ENCODE measurements at places on chromosomes 6 and 20.

- H3K4me3 ChIP-seq = no peak overlapping the region
- H3K4me1 ChIP-seq = no peaks in the 10 kb centered on the region
- H3K27me3 ChIP-seq = peaks cover 17% of the 10 kb centered on the region
- H3K36me3 ChIP-seq = no peaks in the 10 kb centered on the region
- DNase-seq = peak; percentile 47
Measured at GRCh38 chr6:134111062-134111677, 58.7 kb upstream of the SLC2A12 start.

GRCh38 chr6:134293659-134294161 lies 24.2 kb downstream of the SGK1 start:
- no peak for DNase-seq
- H3K4me3 ChIP-seq = no peak overlapping the region
- H3K36me3 ChIP-seq = no peaks in the 10 kb centered on the region
- H3K27ac ChIP-seq = no peak overlapping the region
- peaks cover 5% of the 10 kb centered on the region for H3K4me1 ChIP-seq

GRCh38 chr6:82842721-82843120 lies 222.9 kb downstream of the UBE3D start:
- no peak for DNase-seq
- H3K4me3 ChIP-seq = no peak overlapping the region

- no peak overlapping the region for H3K4me3 ChIP-seq
- no peak for DNase-seq
- no peak overlapping the region for H3K27ac ChIP-seq
- H3K27me3 ChIP-seq = no peaks in the 10 kb centered on the region
- H3K4me1 ChIP-seq = peaks cover 3% of the 10 kb centered on the region
Measured at GRCh38 chr6:15987569-15987968, 141.3 kb upstream of the MYLIP start.

GRCh38 chr6:35691027-35691824 lies 2.5 kb upstream of the FKBP5 start:
- H3K4me1 ChIP-seq = peaks cover 13% of the 10 kb centered on the region
- H3K36me3 ChIP-seq = no peaks in the 10 kb centered on the region
- no peak for DNase-seq
- H3K4me3 ChIP-seq = no peak overlapping the region
- H3K27ac ChIP-seq = no peak overlapping the region
- no peaks in the 10 kb centered on the region for H3K27me3 ChIP-seq

DNA sequence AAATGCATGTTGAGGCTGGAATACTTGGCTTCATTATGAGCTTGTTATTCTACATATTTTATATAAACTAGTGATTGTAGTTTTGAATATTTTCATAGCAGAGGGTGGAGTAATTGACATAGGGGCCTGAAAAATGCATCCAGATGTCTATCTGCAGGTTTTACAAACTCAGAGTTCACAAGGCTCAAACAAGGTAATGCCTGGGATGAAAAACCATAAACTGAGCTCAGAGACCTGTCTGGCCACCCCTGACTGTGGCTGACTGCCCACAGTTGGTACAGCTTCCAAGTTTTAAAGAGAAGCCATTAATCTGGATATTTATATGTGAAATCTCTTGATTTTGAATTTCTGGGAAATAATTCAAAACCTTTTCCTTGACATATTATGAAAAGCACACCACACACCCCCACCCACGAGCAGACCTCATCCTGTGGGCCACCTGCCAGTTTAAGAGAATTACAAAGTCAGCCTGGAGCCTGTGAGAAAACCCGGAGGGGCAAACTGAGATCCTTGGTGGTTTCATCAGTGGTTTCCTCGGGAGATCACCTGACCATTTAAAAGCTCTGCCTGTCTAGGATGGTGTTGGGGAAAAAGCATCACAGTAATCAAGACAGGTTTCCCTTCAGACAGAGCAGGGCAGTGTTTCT lies 230.1 kb downstream of the SAMD5 start:
- H3K36me3 ChIP-seq = no peaks in the 10 kb centered on the region
- H3K4me3 ChIP-seq = no peak overlapping the region
- no peak overlapping the region for H3K27ac ChIP-seq
- no peak for DNase-seq

- DNase-seq = no peak
- H3K27ac ChIP-seq = no peak overlapping the region
- no peaks in the 10 kb centered on the region for H3K27me3 ChIP-seq
- H3K4me3 ChIP-seq = no peak overlapping the region
- H3K4me1 ChIP-seq = no peaks in the 10 kb centered on the region
- no peaks in the 10 kb centered on the region for H3K36me3 ChIP-seq
Measured at GRCh38 chr6:168717491-168717890, 276.5 kb downstream of the SMOC2 start.

DNA sequence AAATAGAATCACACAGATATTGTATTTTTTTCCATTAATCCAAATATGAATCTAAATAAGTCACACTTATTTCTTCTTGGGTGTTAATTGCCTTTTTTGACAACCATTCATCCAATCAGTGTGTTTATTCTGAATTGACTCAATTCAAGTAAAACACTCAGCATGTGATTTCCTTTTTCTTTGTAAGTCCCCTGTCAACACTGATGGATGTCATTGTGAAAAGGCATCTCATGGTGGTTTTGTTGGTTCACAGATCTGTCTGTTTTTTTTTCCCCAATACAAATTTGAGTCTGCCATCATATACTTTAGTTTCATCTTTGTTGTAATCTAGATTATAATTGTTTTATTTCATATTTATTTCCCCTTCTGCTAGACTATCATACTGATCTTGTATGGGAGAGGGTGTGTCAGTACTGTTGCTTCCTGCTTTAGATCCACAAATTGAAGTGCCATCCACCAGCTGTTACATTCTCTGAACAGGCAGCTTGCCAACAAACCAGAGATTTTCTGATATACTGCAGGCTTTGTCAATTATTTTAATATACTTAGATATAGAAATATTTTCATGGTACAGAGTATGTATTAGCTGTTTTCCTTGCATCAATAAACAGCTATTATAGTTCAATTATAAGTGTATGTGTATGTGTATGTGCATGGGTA lies 64.2 kb upstream of the FLRT3 start:
- no peaks in the 10 kb centered on the region for H3K4me1 ChIP-seq
- H3K36me3 ChIP-seq = no peaks in the 10 kb centered on the region
- no peaks in the 10 kb centered on the region for H3K27me3 ChIP-seq
- H3K4me3 ChIP-seq = no peak overlapping the region
- H3K27ac ChIP-seq = no peak overlapping the region

DNA sequence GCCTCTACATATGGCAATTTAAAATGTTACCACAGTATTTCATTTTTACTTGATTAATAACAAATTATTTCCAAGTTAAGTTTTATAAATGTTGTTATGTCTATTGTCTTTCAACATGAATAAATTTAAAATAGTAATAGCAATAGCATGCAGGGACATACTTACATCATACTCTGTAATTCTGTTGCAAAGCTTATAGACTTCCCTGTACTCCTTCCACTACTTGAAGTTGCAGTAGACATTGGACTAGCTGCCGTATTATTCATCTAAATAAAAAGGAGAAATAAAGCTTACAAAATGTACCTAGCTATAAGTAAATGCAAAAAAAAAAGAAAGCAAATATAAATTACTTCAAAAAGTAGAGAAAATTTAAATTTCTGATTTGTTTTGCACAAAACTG lies 12.7 kb downstream of the SUPT3H start:
- no peaks in the 10 kb centered on the region for H3K27me3 ChIP-seq
- no peak overlapping the region for H3K4me3 ChIP-seq
- no peak overlapping the region for H3K27ac ChIP-seq

- H3K4me1 ChIP-seq = peaks cover 50% of the 10 kb centered on the region
- H3K4me3 ChIP-seq = peak overlapping the region; percentile 51
- peak overlapping the region; percentile 87 for H3K27ac ChIP-seq
- peaks cover 10% of the 10 kb centered on the region for H3K36me3 ChIP-seq
Measured at GRCh38 chr20:47318027-47318585, 38.4 kb downstream of the ZMYND8 start.

DNA sequence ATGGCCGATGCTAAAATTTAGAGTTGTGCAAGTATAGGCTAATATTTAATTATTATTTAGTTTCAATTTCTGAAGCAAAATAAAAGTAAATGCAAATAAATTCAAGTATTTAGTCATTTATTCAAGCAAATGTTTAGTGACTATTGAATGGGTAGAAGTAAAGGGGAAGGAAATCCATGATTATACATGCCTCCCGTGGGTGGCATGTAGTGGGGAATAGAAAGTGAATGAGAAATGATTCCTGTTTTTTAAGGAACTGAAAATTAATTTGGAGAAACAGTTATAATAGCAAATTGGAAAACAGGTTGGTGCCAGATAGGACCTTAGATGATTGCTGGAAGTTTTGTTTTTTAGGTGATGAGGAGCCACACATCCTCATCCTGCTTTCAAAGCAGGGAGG lies 35.4 kb downstream of the FAM229B start:
- no peaks in the 10 kb centered on the region for H3K36me3 ChIP-seq
- H3K4me3 ChIP-seq = no peak overlapping the region
- peaks cover 36% of the 10 kb centered on the region for H3K27me3 ChIP-seq
- H3K27ac ChIP-seq = no peak overlapping the region
- no peak for DNase-seq

DNA sequence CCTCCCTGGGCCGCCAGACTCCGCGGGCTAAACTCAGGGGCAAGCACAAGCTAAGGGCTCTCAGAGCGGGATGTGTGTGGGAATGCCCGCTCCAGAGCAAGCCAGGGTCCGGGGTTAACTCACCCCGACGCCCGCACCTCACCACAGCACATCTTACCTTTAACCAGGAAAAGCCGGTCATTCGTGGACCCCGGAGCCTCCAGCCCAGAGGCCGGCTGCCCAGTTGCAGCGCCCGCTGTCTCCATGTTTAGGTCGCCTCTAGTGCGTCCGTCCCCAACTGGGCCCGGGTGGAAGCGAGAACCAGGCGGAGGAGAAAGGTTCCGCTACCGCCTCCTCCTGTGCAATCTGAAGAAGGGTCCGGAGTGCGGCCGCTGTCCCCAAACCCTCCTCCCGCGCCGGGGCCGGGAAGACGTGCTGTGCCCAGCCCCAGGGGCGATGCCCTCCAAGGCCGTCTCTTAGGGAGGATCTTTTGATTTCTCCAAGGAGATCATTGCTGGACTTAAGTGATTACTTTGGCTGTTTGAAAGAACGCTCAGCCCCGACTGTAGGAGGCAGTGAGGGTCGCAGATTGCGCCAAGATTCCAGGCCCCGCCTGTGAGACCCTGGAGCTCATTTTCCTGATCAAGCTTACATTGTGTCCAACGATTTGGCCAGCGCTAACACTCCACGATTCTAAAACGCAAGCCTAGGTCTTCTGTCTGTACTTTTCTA lies at the start of gene TMEM242:
Gene TMEM242 (minus strand): TSS at position 265 of the 711 bp plus-strand sequence. CDS start 20 bp downstream, at position 245.
- H3K36me3 ChIP-seq = peaks cover 17% of the 10 kb centered on the region
- H3K4me1 ChIP-seq = peaks cover 14% of the 10 kb centered on the region
- H3K4me3 ChIP-seq = peak within 1 kb of the TSS; percentile 98
- H3K27ac ChIP-seq = peak within 1 kb of the TSS; percentile 94
- H3K27me3 ChIP-seq = peaks cover 9% of the 10 kb centered on the region

- DNase-seq = no peak
- no peaks in the 10 kb centered on the region for H3K4me1 ChIP-seq
- H3K27ac ChIP-seq = no peak overlapping the region
- no peaks in the 10 kb centered on the region for H3K27me3 ChIP-seq
Measured at GRCh38 chr6:126446248-126446647, 106.3 kb downstream of the CENPW start.

DNA sequence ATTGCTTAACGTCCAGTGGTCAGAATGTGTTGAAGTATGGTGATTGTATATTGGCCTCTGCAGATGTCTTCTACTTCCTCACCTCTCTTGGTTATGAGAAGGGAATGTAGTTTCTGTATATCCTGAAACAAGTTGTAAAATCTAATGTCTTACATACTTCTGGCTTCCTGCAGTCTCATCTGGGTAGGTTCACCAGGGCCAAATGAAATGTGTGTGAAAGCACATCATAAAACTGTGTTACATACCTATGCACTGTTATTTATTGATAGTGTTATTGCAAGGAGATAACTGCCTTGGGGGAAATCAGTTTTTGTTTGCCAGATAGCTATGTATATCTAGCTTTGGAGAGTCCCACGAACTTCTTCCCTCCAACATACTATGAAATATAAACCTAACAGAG lies 35.7 kb upstream of the PLCG1 start:
- no peaks in the 10 kb centered on the region for H3K4me1 ChIP-seq
- no peak overlapping the region for H3K27ac ChIP-seq
- DNase-seq = no peak
- no peak overlapping the region for H3K4me3 ChIP-seq

GRCh38 chr20:17571153-17571527 lies 1.3 kb downstream of the DSTN start:
- peak overlapping the region; percentile 98 for H3K4me3 ChIP-seq
- DNase-seq = no peak
- H3K4me1 ChIP-seq = peaks cover 41% of the 10 kb centered on the region
- H3K27me3 ChIP-seq = no peaks in the 10 kb centered on the region
- H3K36me3 ChIP-seq = peaks cover 19% of the 10 kb centered on the region

- H3K27me3 ChIP-seq = peaks cover 3% of the 10 kb centered on the region
- H3K4me1 ChIP-seq = no peaks in the 10 kb centered on the region
- no peak overlapping the region for H3K4me3 ChIP-seq
- H3K36me3 ChIP-seq = no peaks in the 10 kb centered on the region
- no peak overlapping the region for H3K27ac ChIP-seq
- no peak for DNase-seq
Measured at GRCh38 chr6:136344420-136344819, 54.8 kb upstream of the BCLAF1 start.

DNA sequence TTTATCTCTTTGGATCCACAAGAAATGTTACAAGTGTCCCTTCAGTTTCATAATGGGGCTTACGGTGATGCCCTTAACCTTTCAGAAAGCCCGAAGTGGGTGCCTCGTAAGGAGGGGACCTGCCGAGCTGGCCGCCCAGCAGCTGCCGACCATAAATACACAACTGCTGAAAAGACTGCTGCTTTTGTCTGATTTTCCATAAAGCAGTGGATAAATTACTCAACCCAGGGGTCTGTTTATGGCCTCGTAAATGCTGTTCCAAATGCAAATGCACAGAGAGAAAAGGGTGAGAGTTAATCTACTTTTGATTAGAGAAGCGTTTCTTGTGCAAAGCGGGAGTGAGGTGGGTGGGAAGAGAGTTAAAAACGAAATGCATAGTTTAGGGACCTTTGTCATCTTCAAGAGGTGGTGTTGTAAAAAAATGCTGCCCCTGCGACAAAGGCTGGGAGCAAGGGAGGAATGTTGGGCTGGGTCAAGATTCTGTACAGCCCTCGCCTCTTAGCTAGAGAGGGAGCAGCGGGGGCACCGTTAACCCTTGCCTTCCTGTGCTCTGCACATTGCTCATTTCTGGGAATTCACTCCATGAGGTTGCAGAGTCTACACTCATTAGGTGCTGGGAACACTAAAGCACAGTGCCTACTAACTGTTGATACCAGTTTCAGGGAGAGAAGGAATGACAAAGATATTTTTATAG lies 112.0 kb upstream of the MTHFD1L start:
- H3K36me3 ChIP-seq = no peaks in the 10 kb centered on the region
- H3K27me3 ChIP-seq = no peaks in the 10 kb centered on the region
- peaks cover 6% of the 10 kb centered on the region for H3K4me1 ChIP-seq
- H3K4me3 ChIP-seq = no peak overlapping the region
- no peak for DNase-seq

DNA sequence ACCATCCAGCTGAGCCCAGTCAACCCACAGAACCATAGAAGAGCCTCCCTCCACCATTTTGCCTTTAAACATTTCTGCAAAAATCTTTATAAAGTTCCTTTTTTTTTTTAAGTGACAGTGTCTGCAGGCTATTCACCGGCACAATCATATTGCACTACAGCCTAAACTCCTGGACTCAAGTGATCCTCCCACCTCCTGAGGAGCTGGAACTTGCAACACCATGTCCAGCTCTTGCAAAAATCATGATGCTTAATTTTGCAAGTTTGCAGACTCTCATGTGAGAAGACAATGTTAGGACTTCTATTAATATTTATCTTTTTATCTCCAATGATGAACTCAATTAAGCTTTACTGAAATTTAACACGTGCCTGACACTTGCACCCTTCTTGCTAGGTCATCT lies 88.8 kb downstream of the INSM1 start:
- H3K36me3 ChIP-seq = no peaks in the 10 kb centered on the region
- H3K27ac ChIP-seq = no peak overlapping the region
- H3K4me3 ChIP-seq = no peak overlapping the region

Measured in effector memory CD8-positive, alpha-beta T cell (primary cell).